ENCODE measurements at places on chromosomes 4 and X. TPM values are rescaled to one million over a fixed set of nuclear protein-coding genes. Genes with fewer than 3 reads are reported as not detected.
A peak's percentile ranks its signal among the peaks of the same experiment; 100 is the strongest.

The MAGEA11 gene
- total RNA-seq: not detected

- no peaks in the 10 kb centered on the region for H3K36me3 ChIP-seq
- no peak overlapping the region for H3K27ac ChIP-seq
- no peak for DNase-seq
- H3K27me3 ChIP-seq: no peaks in the 10 kb centered on the region
- H3K4me3 ChIP-seq: no peak overlapping the region
Measured at GRCh38 chr4:123110685-123111084, 188.3 kb upstream of the NUDT6 start.

- no peaks in the 10 kb centered on the region for H3K36me3 ChIP-seq
- no peaks in the 10 kb centered on the region for H3K4me1 ChIP-seq
- no peak for DNase-seq
- no peak overlapping the region for H3K27ac ChIP-seq
Measured at GRCh38 chr4:93657527-93657926, 171.0 kb upstream of the ATOH1 start.

The MAGEA4 gene
- total RNA-seq: not detected

The REPS2 gene
- total RNA-seq: 18.5 TPM

- H3K4me3 ChIP-seq: no peak overlapping the region
- H3K4me1 ChIP-seq: peaks cover 4% of the 10 kb centered on the region
- no peak for DNase-seq
- peaks cover 14% of the 10 kb centered on the region for H3K36me3 ChIP-seq
- H3K27ac ChIP-seq: no peak overlapping the region
Measured at GRCh38 chr4:147940171-147940570, 208.3 kb downstream of the ARHGAP10 start.

DNA sequence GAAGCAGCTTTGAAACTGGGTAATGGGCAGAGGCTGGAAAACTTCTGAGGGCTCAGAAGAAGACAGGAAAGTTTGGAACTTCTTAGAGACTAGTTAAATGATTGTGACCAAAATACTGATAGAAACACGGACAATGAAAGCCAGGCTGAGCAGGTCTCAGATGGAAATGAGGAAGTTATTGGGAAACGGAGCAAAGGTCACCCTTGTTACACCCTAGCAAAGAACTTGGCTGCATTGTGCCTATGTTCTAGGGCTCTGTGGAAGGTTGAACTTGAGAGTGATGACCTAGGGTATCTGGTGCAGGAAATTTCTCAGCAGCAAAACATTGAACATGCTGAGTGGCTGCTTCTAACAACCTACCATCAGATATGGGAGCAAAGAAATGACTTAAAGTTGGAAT is 50.8 kb upstream of the FBXW7 start:
- H3K4me1 ChIP-seq: peaks cover 5% of the 10 kb centered on the region
- no peaks in the 10 kb centered on the region for H3K36me3 ChIP-seq
- no peaks in the 10 kb centered on the region for H3K27me3 ChIP-seq
- no peak for DNase-seq

The MFAP3L gene
- total RNA-seq: 7.2 TPM

- no peak for DNase-seq
- H3K4me1 ChIP-seq: no peaks in the 10 kb centered on the region
- no peak overlapping the region for H3K4me3 ChIP-seq
Measured at GRCh38 chrX:20527558-20528011, 260.9 kb upstream of the RPS6KA3 start.

DNA sequence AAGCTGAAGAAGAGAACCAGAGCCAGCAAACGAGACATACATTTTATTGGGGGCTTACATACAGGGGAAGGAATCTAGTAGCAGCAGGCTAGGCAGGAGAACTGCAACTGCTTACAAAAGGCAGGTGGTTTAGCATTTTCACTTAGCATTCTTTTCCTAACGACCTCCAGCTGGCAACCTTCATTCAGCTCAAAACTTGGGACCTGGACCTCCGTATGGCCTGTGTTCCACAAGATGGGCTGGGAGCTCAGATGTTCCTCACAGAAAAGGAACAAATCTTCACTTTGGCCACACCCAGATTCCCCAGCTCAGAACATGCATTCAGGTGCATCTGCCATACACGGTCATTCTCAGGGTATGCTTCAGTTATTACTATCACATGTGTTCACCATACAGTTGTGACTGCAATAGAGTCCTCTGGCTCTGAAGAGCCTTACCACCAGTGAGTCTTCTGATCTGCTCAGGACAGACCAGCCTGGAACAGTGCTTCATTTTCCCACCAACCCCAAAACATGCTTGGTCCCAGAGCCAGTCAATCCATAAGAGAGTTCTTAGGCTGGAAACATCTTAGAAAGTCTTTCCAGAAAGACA is 29.6 kb upstream of the AP1AR start:
- no peak for DNase-seq
- no peaks in the 10 kb centered on the region for H3K4me1 ChIP-seq
- no peaks in the 10 kb centered on the region for H3K27me3 ChIP-seq
- H3K27ac ChIP-seq: no peak overlapping the region
- no peak overlapping the region for H3K4me3 ChIP-seq

- DNase-seq: no peak
- H3K4me1 ChIP-seq: peaks cover 29% of the 10 kb centered on the region
- H3K4me3 ChIP-seq: no peak overlapping the region
- H3K27ac ChIP-seq: no peak overlapping the region
- H3K27me3 ChIP-seq: no peaks in the 10 kb centered on the region
- no peaks in the 10 kb centered on the region for H3K36me3 ChIP-seq
Measured at GRCh38 chr4:7960790-7961655, 21.4 kb upstream of the AFAP1 start.

- H3K27me3 ChIP-seq: no peaks in the 10 kb centered on the region
- DNase-seq: no peak
- no peaks in the 10 kb centered on the region for H3K36me3 ChIP-seq
- no peak overlapping the region for H3K27ac ChIP-seq
- H3K4me3 ChIP-seq: no peak overlapping the region
Measured at GRCh38 chr4:70842761-70843435, 3.2 kb upstream of the GRSF1 start.

DNA sequence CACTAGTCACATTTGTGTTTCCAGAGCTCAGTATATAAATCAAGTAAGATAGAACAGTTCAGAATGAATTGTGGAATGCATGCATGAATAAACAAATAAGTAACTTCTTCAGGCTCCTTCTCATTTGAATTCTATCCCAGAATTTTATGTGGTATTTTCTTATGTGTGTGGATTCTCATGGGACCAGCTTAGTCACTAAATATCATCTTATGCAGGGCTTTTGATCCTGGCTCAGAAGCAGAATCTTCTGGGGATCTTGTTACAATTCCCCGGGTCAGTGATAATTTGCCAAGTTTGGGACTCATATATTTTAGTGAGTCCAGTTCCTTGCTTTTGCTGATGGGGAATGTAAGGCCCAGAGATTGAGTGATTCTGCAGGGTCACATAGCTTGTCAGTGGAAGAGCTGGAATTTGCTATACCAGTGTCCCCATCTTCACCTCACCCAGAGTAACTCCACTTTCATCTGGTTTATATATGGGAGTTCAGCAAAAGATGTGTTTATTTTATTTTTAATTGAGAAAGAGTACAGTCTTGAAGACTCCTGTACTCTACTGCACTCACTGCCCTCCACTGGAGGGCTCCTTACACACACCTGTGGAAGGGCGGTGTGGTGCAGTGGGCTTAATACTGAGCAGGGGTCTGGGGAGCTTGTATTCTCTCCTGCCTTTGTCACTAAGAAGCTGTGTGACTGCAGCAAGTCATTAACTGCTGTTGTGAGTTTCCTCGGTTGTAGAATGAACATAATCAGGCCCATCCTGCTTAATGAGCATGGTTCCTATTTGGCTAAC is 198.2 kb upstream of the CXorf66 start:
- H3K4me1 ChIP-seq: no peaks in the 10 kb centered on the region
- no peaks in the 10 kb centered on the region for H3K36me3 ChIP-seq
- H3K27me3 ChIP-seq: no peaks in the 10 kb centered on the region
- no peak for DNase-seq
- H3K4me3 ChIP-seq: no peak overlapping the region

The PDGFC gene
- 30.6 TPM for total RNA-seq

DNA sequence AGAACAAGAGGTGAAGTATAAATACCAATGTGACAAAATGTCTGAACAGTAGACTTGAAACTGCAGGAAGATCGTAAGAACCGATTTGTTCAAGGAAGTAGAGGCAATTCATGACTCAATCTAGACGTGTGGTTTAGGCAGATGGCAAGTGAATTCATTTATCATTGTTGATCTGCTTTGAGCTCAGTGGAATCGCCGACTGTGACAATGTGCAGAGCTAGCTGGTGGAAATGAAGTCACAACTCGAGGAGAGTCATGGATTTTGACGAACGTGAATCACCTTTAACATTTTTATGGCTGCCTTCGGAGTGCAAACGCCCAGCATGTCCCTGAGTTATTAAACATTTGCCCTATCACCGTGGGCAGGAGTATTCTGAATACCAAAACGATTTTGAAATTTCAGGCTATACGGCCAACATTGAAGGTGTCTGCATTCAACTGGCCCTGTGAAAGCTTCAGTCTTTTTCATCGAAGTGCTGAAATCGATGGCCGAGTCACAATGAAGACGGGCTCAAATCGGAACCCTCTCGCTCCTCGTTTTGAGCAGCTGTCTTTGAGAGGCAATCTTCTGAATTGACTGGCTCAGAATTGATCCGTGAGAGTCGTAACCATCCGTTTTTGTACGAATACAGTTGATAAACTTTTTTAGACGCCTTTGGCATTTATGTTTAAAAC is 689 bp upstream of the OGT start:
- peaks cover 1% of the 10 kb centered on the region for H3K36me3 ChIP-seq
- H3K27ac ChIP-seq: peak overlapping the region; percentile 85
- H3K27me3 ChIP-seq: no peaks in the 10 kb centered on the region
- DNase-seq: no peak
- no peaks in the 10 kb centered on the region for H3K4me1 ChIP-seq

DNA sequence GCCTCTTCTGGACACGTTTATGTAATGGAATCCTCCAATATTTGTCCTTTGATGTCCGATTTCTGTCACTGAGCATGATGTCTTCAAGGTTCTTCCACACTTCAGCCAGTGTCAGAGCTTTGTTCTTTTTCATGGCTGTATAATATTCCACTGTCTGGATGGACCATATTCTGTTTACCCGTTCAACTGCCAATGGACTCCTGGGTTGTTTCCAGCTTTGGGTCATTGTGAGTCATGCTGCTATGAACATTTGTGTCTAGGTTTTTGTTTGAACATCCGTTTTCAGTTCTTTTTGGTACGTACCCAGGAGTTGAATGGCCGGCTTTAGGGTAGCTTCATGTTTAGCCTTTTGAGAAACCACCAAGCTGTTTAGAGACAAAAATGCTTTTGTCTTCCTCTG is 93.2 kb downstream of the SHOX start:
- H3K4me3 ChIP-seq: no peak overlapping the region
- H3K27me3 ChIP-seq: no peaks in the 10 kb centered on the region
- H3K4me1 ChIP-seq: no peaks in the 10 kb centered on the region
- DNase-seq: no peak

The TEC gene
- 7.4 TPM for total RNA-seq

DNA sequence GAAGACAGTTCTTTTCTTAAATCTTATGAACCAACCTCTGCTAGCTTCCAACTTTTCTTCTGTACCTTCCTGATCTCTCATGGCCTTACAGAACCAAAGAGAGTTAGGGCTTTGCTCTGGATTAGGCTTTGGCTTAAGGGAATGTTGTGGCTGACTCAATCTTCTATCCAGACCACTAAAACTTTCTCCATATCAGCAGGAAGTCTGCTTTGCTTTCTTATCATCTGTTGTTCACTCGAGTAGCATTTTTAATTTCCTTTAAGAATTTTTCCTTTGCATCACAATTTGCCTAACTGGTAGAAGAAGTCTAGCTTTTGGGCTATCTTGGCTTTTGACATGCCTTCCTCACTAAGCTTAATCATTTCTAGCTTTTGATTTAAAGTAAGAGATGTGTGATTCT is 167.0 kb downstream of the TBCK start:
- no peaks in the 10 kb centered on the region for H3K27me3 ChIP-seq
- DNase-seq: no peak
- H3K4me3 ChIP-seq: no peak overlapping the region
- H3K36me3 ChIP-seq: no peaks in the 10 kb centered on the region
- H3K4me1 ChIP-seq: no peaks in the 10 kb centered on the region
- no peak overlapping the region for H3K27ac ChIP-seq

The SLC16A2 gene
- total RNA-seq: 7.2 TPM

DNA sequence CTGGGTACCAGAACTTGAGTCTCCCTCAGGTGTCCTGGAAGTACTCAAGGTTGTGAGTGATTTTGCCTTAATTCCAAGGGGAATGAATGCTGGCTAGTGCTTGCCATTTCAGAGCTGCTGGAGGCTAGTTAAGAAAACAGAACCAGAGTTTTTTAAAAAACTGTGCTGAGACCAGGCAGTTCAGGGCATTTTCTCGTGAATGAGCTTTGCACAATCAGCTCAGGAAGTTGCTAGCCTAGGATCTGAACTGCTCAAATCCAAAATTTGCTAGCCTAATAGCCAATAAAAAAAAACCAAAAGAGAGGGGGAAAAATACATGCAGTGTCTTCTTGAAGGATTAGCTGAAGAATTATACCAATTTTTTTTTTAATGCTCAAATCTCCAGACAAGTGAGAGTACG is 292.7 kb downstream of the FBXW7 start:
- no peaks in the 10 kb centered on the region for H3K27me3 ChIP-seq
- no peak for DNase-seq
- no peaks in the 10 kb centered on the region for H3K36me3 ChIP-seq
- H3K4me1 ChIP-seq: peaks cover 16% of the 10 kb centered on the region

GRCh38 chr4:108129196-108129595 is 39.5 kb downstream of the LEF1 start:
- H3K4me3 ChIP-seq: no peak overlapping the region
- no peaks in the 10 kb centered on the region for H3K4me1 ChIP-seq
- H3K27me3 ChIP-seq: no peaks in the 10 kb centered on the region
- DNase-seq: no peak
- H3K36me3 ChIP-seq: no peaks in the 10 kb centered on the region

GRCh38 chr4:62360156-62360545 is 1160.0 kb downstream of the ADGRL3 start:
- no peak overlapping the region for H3K4me3 ChIP-seq
- H3K4me1 ChIP-seq: no peaks in the 10 kb centered on the region
- no peak overlapping the region for H3K27ac ChIP-seq
- no peaks in the 10 kb centered on the region for H3K36me3 ChIP-seq

- H3K27ac ChIP-seq: no peak overlapping the region
- no peak overlapping the region for H3K4me3 ChIP-seq
- DNase-seq: no peak
- no peaks in the 10 kb centered on the region for H3K4me1 ChIP-seq
- no peaks in the 10 kb centered on the region for H3K27me3 ChIP-seq
Measured at GRCh38 chr4:37440501-37440900, 196.0 kb downstream of the NWD2 start.

- H3K27me3 ChIP-seq: no peaks in the 10 kb centered on the region
- H3K4me1 ChIP-seq: no peaks in the 10 kb centered on the region
- H3K4me3 ChIP-seq: no peak overlapping the region
- peak; percentile 65 for DNase-seq
- peaks cover 37% of the 10 kb centered on the region for H3K36me3 ChIP-seq
Measured at GRCh38 chrX:153708415-153708814, 15.8 kb downstream of the BCAP31 start.

DNA sequence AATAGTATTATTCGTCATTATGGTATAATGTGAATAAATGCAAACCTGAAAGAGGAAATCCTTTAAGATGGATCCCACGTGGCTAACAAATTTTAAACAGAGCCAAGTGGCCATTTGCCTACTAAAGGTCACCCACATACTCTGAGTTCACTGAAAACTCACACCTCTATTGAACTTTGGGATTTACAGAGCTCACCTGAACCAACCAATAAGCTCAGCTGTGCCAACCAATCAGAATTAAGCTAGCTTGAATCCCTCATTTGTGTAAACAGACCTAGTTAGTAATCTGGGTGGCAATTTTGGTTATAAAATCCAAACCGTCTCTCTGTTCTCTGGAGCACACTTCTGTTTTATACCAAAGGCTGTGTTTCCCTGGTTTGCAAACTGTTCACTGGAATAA is 5.4 kb upstream of the NUDT9 start:
- H3K4me3 ChIP-seq: no peak overlapping the region
- peaks cover 5% of the 10 kb centered on the region for H3K4me1 ChIP-seq
- no peaks in the 10 kb centered on the region for H3K27me3 ChIP-seq
- no peak for DNase-seq

The RPS6KA6 gene
- total RNA-seq: 1.9 TPM
